Esophagus mucosa (tissue), 1 donor: ENCODE measurements at places on chromosomes 11 and 22. TPM values are rescaled to one million over a fixed set of nuclear protein-coding genes. Genes with fewer than 3 reads are reported as not detected.
A peak's percentile ranks its signal among the peaks of the same experiment; 100 is the strongest.

The SYCE3 gene
- total RNA-seq: not detected

The SLC22A25 gene
- not detected for total RNA-seq

The TTC38 gene
- total RNA-seq: 11.2 TPM

The MS4A4A gene
- total RNA-seq: 0.24 TPM

The FOLR2 gene
- total RNA-seq: 0.24 TPM

The TTC36 gene
- total RNA-seq: not detected

The FBLN1 gene
- 39.5 TPM for total RNA-seq

DNA sequence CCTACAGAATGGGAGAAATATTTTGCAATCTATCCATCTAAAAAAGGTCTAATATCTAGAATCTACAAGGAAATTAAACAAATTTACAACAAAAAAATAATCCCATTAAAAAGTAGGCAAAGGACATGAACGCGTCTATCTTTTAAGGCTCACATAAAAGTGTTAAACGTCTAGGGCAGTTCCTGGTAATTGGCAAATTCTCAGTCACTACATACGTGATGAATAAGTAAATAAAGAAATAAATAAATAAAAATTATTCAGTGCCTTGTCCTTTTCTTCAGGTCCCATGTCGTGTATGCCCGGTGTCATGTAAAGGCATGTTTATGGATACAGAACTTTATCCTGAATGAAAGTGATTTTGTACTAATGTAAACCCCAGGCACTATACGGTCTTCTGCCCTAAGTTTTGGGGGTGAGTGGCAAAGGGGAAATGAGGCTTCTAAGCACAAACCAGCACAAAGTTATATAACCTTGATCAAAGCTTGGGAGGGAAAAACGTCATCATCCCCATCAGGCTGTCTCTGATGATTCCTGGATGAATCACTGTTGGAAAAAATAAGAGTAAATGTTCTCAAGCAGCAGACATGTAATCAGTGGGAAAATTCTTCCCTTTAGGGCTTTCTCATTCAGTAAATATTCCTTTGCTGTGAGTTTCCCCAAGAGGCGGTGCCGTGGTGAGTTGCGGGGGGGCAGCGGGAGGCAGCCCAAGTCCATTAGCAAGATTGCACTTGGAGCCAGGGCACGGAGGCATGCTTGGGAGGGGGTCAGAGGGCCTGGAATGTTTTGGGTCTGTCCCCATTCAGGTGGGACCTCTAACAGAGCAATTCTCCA, 30.4 kb upstream of the MICAL2 start:
- peak; percentile 56 for ATAC-seq

GRCh38 chr11:78428266-78428636, 10.6 kb upstream of the GAB2 start:
- no peak for ATAC-seq

GRCh38 chr11:112017538-112017937, 7.7 kb upstream of the DLAT start:
- ATAC-seq: no peak

DNA sequence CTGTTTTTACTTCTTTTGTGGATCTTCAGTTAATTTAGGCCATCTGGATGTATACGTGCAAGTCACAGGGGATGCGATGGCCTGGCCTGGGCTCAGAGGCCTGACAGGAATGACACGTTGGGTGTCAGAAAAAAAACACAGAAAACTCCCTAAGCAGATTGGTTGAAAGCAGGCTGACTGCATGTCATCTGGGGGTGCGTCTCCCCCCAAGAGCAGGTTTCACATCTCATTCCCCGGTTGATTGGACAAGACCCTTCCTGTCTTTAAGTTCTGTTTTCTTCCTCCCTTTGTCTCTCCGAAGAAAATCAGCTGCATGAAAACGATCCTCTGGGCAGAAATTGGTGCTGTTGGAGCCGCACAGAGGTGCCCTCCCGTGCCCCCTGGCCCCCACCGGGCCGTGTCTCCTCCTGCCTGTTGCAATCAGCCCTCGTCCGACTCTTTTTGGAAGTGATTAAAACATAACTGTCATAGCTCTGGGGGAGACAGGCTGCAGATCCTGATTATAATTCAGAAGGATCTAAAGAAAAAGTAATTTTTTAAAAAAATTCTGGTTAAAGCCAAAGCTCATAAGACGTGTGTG, 71.8 kb upstream of the PARVG start:
- no peak for ATAC-seq

DNA sequence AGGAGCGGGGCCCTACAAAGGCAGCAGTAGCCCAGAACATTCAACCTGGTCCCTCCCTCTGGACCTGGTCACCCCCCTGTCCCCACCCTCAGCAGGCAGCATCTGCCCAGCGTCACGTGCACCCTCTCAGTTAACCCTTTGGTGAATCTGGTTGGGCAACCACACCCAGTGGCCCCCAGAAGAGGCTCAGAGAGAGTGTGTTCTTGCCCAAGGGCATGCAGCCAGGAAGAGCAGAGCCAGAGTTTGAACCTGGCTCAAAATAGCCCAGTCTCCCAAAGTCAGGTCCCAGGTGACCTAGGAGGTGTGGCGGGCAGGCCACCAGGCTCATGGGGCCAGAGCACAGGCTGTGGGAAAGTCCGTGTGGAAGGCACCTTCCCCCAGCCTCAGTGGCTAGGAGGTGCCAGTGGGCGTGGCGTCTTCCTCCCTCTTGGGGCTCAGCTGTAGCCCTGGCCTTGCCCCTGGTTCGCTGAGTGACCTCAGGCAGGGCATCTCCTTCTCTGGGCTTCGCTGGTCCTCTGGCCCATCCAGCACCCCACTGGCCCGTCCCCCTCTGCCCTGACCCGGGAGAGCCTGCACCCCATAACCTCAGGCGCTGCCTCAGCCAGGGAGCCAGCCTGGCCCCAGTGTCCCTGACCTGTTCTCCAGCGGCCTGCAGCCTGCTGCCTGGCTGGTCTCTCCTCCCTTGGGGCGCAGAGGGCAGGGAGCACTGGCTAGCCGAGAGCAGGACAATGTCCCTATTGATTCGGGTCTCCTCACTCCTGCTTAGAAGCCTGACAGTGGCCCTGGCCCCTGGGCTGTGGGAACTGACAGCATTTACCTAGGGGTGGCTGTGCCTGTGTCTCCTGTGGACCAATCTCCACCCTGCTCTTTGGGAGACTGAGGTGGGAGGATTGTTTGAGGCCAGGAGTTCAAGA, 7.0 kb downstream of the ALDH3B1 start:
- ATAC-seq: no peak

- no peak for ATAC-seq
Observed at GRCh38 chr22:40002935-40003715, 8.4 kb downstream of the FAM83F start.

DNA sequence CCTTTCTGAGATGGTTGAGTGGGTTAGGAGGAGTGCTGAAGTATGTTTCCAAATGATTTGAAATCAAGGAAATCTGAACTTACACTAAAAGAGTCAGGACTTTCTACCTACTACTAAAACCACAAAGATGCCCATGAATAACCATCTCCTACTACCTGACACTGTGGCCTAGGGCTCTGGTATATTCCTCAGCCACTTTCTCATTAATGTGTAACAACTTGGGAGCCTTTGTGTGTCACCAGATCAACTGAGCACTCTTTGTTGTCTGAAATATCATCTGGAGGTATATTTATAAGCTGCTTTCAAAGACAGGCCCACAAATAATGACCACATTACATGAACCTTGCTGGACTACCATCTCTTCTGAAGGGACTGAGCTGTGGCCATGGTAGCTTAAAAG, 43.9 kb downstream of the RELT start:
- ATAC-seq: no peak

- ATAC-seq: no peak
Observed at GRCh38 chr22:30516731-30517130, 11.2 kb upstream of the SEC14L4 start.

- ATAC-seq: no peak
Observed at GRCh38 chr22:34129691-34130486, 209.6 kb upstream of the LARGE1 start.

GRCh38 chr11:10461276-10461790, 6.3 kb downstream of the AMPD3 start:
- ATAC-seq: no peak

DNA sequence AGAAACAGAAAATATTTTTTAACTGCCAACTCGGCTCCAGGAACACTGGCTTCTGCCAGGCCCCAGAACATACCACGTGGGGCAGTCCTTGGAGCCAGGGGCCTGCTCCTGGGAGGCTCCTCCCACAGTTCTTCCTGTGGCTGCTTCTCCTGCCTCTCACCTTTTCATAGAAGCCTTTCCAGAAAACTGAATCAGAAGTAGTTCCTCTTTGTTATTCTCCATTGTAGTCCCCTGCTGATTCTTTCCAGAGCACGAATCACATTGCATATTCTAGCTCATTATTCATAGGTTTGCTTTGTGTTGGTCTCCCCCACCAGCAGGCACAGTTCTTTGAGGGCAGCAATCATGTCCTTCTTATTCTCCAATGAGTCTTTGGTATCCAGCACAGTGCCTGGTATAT, 106.0 kb downstream of the EFCAB6 start:
- no peak for ATAC-seq

GRCh38 chr11:108825381-108825780, 160.5 kb downstream of the DDX10 start:
- ATAC-seq: no peak

DNA sequence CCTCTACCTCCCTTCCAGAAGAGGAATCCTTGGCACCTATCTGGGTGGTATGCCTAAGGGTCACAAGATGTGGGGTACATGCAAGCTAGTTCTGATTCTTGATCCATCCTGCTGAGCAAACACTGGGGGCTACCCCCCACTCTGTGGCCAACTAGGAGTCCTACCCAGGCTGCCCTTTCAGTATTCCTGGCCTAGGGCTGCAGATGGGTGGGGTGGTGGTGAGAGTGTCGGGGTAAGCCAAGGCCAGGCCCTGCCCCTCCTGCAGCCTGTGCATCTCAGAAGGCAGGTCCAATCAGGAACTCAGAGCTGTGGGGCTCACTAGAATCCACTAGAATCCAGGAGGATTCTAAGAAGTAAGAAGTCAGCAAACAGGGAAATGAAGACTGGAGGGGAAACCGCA, 10.9 kb downstream of the SSH3 start:
- ATAC-seq: no peak
